ELR (cell line): ENCODE measurements at places on chromosomes 4 and X.
A peak's percentile ranks its signal among the peaks of the same experiment; 100 is the strongest.

DNA sequence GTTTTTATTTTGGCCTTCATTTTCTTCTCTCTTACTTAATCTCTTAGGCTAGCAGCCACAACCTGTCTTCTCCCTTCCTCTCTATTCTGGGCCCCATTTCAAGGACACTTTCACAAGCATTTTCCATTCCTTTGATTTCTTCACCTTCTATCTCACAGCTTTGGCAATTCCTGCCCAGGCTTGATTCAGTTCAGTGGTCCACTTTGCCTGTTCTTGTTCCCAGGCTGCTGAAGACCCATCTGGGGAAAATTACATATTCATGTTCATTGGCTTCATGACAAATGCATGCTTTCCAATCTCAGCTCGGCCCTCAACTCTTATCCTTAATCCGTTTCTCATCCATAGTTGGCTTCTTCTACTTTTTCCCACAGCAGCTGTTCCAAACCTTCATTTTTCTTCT is 38.7 kb upstream of the LPAR4 start:
- DNase-seq: no peak

DNA sequence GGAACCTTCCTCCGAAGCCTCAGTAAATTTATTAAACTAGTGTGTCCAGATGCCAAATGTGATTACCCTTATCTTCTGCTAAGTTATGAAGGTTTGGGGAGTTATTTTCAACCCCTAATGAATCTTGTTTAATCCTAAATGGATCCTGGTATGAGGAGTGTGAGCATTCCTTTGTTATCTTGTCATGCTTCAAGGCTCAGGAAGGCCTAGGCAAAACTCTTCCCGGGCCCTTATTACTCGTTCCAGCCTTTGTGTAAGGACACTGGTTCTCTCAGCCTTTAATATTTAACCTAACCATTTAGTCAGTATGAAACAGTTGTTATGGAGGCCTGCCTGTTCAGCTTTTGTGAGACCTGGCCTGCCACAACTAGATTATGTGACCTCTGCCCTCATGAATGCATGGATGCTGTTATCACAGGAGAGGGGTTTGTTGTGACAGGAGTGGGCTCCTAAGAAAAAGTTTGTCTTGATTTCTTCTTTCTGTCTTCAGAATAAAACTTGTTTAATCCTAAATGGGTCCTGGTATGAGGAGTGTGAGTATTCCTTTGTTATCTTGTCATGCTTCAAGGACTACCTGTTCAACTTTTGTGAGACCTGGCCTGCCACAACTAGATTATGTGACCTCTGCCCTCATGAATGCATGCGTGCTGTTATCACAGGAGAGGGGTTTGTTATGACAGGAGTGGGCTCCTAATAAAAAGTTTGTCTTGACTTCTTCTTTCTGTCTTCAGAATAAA is 181.7 kb downstream of the SLC39A8 start:
- DNase-seq: no peak

DNA sequence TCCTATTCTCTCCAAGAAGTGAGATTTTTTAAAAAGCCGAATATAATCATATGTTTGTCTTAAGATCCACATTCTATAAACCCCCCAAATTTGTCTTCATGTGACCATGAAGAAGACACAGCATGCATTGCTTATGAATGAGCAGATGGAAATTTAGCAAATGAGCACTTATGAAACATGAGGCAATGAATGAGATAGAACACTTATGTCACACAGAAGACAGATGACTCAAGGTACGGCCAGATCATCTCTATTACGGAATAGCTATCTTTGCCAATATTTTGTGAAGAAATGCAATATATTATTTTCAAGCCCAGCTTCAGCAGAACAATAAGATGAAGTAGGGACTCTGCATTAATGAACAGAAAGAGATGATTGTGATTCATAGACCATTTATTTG is 21.4 kb downstream of the PHEX start:
- no peak for DNase-seq

DNA sequence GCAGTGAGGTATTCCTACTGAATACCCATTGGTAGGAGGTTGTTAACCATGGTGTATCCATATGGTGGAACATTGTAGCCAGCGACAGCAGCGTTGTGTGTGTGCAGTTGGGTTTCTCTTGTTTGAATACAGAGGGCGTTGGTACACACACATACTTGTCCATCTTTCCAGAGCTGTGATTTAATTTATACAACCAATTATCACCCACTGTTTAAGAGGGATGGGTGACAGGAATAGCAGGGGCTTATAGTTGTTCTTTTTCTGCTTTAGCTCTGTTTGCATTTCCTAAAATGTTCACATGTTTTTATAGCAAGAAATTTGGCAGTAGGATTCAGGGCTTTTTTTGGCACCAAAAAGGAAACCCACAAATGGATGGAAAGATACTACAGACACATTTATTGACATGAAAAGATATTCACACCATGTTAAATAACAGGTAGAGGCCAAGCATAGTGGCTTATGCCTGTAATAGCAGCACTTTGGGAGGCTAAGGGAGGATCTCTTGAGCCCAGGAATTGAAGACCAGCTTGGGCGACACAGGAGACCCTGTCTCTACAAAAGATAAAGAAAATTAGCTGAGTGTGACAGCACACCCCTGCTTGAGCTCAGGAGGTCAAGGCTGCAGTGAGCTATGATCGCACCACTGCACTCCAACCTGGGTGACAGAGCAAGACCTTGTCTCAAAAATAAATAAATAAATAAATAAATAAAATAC is 60.6 kb downstream of the TNIP2 start:
- no peak for DNase-seq

DNA sequence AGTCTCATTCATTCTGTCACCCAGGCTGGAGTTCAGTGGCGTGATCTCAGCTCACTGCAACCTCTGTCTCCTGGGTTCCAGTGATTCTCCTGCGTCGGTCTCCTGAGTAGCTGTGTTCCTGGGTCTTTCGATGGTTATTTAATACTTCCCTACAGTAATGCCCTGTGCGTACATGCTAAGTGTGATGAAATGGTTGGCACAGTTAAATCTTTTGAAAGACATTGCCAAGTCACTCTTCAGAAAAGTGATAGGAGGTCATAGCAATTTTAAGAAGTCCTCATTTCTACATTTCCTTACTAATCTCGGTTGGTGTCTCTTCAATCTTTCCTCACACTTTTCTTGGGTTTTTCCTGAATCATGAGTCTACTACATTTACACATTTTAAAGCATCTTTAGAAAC is 14.4 kb downstream of the HTT-AS start:
- no peak for DNase-seq

DNA sequence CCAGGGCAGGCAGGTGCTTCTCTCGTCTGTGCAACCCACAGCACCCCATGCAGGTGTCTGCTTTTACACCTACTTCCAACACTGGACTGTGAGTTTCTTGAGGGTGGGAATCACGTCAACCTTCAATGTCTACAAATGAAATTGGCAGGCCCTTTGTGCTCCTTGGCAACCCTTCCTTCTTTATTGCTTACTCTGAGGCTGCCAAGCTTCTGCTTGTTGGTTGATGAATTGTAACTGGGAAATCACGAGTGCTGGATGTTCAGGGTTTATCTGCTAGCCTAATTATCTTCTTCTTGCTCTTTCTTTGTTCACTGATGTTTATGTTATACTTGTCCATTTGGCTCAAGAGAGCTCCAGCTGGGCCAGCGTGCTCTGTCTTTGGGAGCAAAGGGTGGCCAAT is 2.5 kb upstream of the DGAT2L6 start:
- no peak for DNase-seq

DNA sequence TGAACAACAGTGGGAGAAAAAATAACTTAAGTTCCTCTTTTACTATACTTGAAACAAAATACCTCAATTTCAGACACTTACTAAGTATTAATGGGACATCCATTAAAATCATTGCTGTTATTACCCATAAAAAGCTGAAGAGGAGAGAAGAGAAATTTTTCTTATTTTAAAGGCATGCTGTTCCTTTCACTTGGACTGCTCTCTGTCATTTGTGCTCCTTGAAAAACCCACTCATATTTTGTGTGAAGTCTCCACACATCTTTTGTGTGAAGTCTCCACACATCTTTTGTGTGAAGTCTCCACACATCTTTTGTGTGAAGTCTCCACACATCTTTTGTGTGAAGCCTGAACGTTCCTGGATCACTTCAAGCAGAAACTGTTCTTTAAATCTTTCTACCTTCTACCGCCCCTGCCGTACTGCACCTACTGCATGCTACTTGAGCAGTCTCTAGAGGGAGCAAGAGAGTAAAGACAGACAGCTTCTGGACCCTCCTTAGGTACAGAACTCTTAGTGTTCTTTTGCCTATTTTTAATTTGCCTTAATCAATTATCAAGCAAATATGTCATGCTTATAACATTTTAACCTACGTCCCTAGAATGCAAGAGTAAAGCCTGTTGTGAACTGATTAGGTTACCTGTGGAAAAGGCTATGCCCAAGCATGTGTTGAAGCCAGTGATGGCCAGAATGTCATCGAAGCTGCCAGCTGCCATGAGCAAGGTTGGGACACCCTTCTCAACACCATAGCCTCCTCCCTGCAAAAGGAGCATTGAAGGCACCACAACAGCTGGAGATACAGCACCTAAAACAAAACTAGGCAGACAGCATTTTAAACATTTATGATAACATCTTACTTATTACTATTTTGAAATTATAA is 27.1 kb upstream of the SLC9B1 start:
- peak; percentile 67 for DNase-seq

- no peak for DNase-seq
Measured at GRCh38 chr4:4627111-4627510, 85.3 kb upstream of the STX18 start.

- no peak for DNase-seq
Measured at GRCh38 chr4:153705743-153706468, 21.8 kb downstream of the TLR2 start.

DNA sequence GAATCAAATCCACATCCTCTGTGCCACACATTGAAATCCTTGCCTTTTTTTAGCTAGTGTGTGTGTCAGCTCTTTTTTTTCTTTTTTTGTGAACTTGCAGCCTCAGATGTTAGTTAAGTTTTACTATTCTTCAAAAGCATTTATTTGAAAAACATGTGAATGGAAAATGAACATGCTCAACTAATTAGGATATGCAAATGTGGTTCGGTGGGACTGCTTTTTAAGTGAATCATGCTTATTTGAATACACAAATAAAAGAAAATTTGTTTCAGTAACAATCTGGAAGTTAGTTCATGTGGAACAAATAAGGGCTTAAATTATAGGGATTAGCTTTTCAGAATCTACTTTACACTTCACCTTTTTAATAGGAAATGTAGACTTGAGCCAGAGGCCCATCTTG is 751.5 kb upstream of the FAM241A start:
- DNase-seq: no peak

GRCh38 chr4:44194365-44194764 is 254.2 kb downstream of the KCTD8 start:
- DNase-seq: peak; percentile 2

DNA sequence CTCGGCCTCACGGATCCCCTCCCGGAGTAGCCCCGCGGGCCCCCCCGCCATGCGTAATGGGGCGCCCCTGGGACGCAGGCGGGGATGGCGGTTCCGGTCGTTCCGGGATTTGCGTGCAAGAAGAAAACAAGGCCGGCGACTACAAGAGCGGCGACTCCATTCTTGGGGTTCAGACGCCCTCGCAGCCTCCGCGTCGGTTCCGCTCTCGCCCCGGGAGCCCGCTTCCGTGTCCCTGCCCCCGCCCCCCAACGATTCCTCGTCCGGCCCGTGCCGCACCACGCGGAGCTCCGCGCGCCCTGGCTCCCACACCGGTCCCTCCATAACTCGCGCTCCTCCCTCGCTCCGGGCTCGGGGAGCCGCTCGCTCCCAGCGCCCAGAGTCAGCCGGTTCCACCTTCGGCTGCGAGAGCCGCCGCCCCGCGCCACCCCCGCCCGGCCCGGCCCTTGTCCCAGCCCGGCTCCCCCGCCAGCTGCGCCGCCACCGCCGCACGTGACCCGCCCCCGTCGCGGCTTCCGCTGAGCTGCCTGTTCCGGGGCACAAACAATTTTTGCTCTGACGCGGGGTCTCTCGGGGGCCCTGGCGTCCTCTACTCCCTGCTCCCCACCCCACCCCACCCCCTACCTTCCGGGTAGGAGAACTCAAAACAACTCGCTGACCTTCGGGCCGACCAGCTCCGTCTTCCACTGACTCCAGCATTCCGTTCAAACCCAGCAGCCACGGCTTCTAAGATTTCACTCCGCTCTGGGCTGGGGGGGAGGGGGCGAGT is 78.8 kb upstream of the BCOR start:
- peak; percentile 60 for DNase-seq

- peak; percentile 74 for DNase-seq
Measured at GRCh38 chr4:67886281-67886680, 2.5 kb upstream of the TMPRSS11D start.

DNA sequence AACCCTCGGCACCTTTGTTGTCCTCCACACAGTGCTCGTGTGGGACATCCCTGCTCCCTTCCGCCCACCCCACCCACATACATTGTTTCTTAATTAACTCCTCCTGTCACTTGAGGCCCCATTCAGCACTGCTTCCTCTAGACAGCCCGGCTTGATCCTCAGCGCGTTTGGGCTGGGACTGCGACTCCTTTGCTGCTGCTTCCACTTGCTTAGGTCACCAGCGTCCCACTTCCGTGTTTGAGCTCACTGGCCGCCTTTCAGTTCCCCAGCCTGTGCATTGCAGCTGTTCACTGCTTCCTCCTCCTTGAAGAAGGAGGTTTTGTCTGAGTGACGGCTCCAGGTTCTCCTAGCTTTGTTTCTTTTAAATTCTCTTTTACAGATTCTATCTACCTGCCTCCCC is 16.1 kb downstream of the RNF4 start:
- no peak for DNase-seq

DNA sequence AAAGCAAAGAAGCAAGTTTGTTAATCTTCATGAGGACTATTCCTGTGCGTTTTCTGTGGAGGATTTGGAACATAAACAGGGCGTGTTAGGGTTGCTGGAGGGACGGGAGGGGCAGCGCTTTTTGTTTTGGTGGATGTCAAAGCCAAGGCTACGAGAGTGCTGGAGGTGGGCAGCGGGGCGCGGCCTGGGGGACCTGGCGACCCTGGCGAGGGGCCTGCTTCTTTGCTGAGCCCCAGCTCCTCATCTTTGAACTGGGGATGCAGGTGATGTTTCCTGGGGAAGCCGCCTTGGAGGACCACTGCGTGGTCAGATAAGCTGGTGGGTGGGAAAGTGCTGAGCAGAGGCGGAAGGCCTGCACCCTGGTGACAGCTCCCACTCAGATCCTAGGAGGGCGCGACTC is 55.2 kb downstream of the SORCS2 start:
- no peak for DNase-seq

DNA sequence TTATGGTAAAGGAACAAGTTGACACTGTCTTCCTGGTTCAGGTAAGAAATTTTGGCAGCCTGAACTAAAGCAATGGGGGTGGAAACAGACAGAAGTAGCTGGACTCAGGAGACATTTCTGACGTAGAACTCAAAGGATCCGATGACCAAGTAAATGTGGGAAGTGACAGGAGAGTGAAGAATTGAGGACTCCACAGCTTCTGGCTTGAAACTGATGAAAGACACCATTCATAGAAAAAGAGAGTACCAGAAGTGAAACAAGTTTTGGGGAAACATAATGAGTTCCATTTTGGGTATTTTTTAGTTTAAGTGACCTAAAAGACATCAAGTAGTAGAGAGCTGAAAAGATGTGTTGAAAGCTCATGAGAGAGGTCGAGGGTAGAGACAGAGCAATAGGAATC is 5.7 kb downstream of the FAM120C start:
- DNase-seq: no peak
